ENCODE measurements at places on chromosomes 4 and X.

DNA sequence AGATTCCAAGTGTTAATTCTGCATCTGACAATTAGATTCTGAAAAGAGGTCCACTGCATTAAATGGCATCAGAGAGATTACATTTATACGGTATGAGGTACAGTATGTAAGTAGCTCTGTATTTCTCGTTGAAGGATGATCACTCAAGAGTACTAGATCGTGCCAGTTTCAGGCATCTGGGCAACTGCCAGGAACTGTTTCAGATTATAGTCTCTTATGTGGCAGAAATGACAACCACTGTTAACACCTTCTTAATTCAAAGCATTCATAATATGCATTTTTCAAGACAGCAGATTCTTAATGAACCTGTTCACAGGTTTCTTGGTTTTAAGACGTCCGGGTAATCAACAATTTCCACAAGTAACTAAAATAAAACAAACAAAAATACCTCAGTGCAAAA, 1.6 kb downstream of the ANKRD50 start:
- no peak for DNase-seq

DNA sequence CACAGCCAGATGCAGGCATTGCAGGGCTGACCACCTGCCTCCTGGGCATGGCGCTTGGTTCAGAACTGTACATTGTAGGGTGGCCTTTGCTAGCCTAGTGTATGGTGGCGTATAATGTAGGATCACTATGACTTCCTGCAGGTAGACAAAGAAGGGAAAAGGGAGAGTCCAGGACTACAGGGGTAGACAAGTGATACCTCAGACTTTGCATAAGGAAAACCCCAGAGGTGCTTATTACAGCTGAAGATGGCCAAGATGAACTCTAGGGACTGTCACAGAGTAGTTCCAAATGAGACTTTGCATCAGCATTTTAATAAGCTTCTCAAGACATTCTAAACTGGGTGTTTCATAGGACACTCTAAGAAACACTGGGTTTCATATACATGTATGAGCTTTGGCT, 116.4 kb upstream of the PUDP start:
- DNase-seq: no peak

GRCh38 chr4:163553146-163553545, 58.7 kb downstream of the TMA16 start:
- no peak for DNase-seq

DNA sequence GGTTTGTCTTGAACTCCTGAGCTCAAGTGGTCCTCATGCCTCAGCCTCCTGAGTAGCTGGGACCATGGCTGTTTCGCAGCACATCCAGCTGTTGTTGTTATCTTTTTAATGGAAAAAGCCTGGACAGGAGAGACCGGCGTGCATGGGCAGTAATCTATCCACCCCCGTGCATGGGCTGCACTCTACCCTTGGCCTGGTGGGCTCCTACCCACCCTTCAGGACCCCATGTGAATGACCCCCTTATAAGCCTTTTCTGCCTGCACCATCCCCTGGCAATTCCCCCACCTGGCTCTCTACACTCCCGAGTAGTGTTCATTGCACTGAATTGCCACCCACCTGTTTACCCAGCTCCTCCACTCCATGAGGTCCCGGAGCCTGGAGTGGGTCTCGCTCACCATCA, 18.9 kb upstream of the HTRA3 start:
- no peak for DNase-seq

GRCh38 chr4:54823616-54824015, 165.9 kb downstream of the KIT start:
- no peak for DNase-seq

GRCh38 chr4:94804650-94805049, 46.9 kb downstream of the BMPR1B start:
- no peak for DNase-seq

DNA sequence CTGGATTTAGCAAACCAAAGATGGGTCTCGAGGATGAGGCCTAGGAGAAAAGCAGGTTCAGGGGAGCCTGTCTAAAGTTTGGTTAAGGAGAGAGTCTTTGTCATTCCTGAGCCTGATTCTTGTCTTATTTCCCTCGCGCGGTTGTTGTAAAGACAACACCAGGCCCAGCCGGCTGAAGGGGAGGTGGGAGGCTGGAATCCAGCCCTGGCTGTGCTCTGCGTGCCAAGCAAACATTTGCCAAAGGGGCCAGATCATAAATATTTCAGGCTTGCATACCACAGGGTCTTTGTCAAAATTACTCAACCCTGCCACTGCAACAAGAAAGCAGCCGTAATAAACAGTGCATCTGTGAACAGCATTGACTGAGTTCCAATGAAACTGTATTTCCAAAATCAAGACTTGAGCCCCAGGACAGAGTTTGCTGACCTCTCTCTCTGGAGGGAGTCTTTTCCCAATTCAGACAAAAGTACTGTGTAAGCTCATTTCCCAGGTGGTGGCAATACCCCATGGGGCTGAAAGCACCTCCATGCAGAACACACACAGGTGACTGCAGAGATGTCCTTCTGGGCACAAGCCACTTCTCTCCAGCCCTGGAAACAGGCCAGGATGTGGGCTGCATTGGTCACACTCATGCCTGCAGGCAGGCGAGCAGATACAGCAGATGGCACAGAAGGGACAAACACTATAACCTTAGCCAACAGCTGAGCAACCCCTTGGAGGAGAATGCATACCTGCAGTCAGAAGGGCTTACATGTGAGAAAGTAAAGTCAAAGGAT, 320.3 kb downstream of the STK32B start:
- no peak for DNase-seq

GRCh38 chr4:99471349-99471748, 36.2 kb upstream of the ADH7 start:
- no peak for DNase-seq

DNA sequence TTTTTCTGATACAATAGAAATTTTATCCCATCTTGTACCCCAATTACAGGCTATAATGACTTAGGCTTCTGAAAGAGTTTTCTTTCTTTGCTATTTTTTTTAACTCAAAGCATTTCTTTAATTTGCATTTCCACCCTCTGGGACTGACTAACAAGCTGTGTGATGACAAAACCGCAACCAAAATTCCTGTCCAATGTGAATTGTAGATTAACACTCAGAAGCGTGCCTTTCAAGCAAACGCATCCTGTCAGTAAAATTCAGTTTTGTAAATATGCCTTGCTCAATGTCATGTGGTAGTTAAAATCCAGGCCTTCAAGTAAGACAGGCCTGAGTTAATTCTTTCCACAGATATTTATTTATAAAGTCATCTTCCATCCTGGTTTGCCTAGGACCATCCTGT, 50.3 kb downstream of the STK32B start:
- no peak for DNase-seq
